ENCODE measurements at places on chromosomes 4 and X. TPM values are rescaled to one million over a fixed set of nuclear protein-coding genes. Genes with fewer than 3 reads are reported as not detected.

DNA sequence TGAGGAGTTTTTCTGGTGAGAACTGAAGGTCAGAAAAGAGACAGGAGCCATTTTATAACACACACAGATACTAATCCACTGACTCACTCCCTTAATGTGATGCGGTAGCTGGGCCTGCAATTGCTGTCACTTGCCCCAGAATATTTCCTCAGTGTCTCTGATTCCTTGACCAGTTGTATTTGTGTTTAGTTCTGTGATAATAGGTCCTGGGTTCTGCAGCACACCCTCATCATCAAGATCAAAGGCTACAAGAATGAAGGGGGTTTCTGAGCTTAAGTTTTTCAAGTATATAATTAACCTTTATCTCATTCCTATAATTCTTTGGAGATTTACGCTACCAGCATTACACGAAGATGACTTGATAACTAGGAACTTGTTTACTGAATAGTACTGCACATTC, 576.5 kb upstream of the CPXCR1 start:
- DNase-seq: no peak

DNA sequence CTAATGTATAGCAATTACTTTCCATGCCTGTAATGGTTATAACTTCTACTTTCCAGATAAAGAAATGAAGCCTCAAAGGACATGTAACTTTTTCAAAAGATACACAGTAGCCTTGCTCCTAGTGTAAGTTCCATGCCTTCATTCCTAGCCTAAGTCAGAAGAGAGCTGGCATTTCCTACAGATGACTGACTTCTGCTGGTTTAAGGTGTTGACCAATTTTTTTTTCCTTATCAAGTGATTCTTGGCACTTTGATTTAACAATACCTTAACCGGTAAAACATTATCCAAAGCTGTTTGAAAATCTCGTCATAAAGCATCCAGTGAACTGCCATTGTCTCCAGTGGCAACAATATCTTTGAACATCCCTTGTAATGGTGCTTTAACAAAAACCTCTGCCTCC, 145.1 kb upstream of the VCX3A start:
- DNase-seq: no peak

DNA sequence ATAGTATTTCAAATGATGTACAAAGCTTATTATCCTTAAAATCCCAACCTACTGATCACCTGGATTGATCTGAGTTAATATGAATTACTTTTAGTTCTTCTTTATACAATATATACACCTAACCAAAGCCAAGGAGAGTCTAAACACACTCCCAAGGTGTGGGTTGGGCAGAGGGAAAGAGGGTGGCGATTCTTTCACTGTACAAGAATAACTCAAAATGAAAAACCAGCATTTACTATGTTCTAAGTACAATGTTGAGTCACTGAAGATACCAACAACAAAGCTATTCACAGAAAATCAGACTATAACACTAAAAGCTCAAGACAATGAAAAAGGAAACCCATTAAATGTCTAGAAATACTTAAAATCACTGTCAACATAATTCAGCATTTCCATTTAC, 46.6 kb downstream of the ANKRD17 start:
- DNase-seq: no peak

Gene PRRG1
- not detected for total RNA-seq
